ENCODE measurements at places on chromosomes 7 and 10. TPM values are rescaled to one million over a fixed set of nuclear protein-coding genes. Genes with fewer than 3 reads are reported as not detected.

UCN3 gene
- not detected for total RNA-seq

SDK1 gene
- 0.49 TPM for total RNA-seq

ANXA8L1 gene
- not detected for total RNA-seq

SUN3 gene
- not detected for total RNA-seq

SAMD9L gene
- total RNA-seq = 21.5 TPM

GRCh38 chr7:1757601-1758000 lies 87.5 kb downstream of the ELFN1 start:
- no peak overlapping the region for H3K27ac ChIP-seq
- H3K4me1 ChIP-seq = peaks cover 4% of the 10 kb centered on the region

DNA sequence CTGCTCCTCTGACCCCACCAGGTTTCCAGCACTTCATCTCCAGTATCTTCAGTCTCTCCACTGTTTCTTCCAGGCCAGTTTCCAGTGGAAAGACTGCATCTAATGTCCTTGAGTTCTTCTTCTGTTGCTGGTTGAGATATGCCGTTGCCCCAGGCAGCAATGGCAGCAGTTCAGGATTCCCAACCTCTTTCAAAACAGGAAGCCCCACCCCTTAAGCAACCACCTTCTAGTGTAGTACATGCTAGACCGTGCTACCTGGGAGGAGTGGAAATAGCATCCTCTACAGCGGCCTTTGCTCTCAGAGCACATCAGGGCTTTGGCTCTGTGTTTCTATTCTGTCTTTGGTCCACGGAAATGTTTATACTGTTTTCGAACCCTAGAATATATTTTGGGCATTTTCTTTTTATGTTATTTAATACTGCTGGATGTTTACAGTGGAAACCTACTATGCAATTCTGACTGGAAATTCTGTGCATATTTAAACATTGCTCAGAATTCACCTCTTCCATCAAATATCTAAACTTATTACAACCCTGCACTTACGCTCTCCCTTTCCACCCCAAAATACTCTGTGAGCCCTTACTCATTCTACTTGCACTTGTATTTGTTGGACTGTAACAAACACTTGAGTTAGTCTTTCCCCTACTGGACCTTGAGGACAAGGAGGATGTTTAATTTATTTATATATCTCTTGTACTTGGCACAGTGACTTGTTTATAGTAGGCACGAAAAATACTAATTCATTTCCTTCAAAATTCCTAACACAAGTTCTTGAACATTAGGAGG lies 8.5 kb upstream of the BPGM start:
- H3K27ac ChIP-seq = peak overlapping the region; percentile 74
- no peak overlapping the region for H3K4me3 ChIP-seq

GRCh38 chr7:159092701-159093121 lies 52.0 kb downstream of the VIPR2 start:
- H3K27me3 ChIP-seq = no peaks in the 10 kb centered on the region
- H3K4me1 ChIP-seq = no peaks in the 10 kb centered on the region
- no peak overlapping the region for H3K27ac ChIP-seq
- no peaks in the 10 kb centered on the region for H3K36me3 ChIP-seq

DNA sequence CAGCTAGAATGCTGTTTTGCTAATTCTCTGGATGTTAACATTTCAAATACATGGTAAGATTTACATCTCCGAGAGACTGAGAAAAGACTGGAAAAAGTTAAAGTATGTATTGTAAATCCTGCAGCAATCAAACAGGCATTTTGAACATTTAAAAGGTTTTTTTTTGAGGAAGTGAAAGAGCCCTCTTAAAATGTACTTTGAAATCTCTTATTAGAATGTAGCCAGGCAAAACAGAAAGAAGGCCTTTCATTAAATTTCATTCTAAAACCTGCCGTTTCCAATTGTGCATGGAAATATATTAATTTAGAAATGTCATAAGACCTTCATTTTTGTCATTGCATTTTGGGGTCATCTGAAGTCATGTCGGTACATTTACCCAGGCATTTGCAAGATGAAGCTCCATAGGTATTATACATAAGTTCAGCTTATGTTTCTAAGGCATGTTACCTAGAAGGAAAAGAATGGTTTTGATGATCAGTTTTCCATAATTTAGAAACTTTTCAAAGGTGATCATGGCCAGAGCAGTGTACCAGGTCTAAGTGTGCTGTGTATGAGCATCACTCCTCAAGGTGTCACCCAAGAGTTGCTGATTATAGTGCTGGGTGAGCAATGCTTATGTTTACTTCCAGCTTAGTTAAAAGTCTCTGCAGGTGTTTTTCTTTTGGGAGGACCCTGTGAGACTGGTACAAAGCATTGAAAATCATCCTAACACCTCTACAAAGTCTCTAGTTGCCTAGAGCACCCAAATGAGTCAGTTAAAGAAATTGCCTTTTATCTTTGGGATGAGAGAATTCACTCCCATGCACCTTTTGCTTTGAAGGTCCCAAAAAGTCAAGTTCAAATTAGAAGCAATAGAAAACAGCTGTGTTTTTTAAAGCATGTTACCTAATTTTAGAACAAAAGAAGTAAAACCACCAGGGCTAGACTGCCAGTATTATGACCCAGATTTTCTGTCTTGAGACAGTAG lies 7.1 kb downstream of the ZNF736 start:
- no peak overlapping the region for H3K27ac ChIP-seq
- H3K27me3 ChIP-seq = no peaks in the 10 kb centered on the region
- H3K36me3 ChIP-seq = peaks cover 73% of the 10 kb centered on the region

- H3K4me3 ChIP-seq = no peak overlapping the region
- H3K4me1 ChIP-seq = no peaks in the 10 kb centered on the region
- no peak overlapping the region for H3K27ac ChIP-seq
- no peaks in the 10 kb centered on the region for H3K36me3 ChIP-seq
Observed at GRCh38 chr7:99827040-99827778, 604 bp upstream of the CYP3A43 start.

DNA sequence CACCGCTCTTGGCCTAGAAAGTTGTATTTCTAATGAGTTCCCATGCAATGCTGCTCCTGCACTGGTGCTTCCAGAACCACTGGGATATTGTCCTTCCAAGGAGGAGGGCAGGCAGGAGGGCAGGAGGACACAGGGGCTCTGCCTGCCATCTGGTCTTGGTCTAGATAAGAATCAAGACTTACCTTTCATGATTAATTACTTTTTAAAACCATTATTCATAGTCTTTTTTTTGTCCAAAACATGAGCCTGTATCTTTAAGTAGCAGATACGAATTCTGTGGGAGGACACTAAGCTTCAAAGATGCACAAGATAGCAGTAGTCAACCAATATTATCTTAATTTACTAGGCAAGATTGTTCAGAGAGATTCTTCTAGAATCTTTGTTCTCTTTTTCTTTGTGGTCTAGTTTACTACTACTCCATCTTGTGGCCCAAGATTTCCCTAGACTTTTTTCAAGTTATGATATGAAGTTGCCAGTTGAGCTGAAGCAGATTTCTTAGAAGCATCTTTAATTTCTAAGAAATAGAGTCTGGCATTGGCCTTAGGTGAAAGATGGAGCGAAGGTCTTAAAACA lies 57.6 kb downstream of the RBM33 start:
- H3K36me3 ChIP-seq = peaks cover 24% of the 10 kb centered on the region
- DNase-seq = no peak
- peak overlapping the region; percentile 76 for H3K27ac ChIP-seq
- H3K4me3 ChIP-seq = no peak overlapping the region
- no peaks in the 10 kb centered on the region for H3K27me3 ChIP-seq

DNA sequence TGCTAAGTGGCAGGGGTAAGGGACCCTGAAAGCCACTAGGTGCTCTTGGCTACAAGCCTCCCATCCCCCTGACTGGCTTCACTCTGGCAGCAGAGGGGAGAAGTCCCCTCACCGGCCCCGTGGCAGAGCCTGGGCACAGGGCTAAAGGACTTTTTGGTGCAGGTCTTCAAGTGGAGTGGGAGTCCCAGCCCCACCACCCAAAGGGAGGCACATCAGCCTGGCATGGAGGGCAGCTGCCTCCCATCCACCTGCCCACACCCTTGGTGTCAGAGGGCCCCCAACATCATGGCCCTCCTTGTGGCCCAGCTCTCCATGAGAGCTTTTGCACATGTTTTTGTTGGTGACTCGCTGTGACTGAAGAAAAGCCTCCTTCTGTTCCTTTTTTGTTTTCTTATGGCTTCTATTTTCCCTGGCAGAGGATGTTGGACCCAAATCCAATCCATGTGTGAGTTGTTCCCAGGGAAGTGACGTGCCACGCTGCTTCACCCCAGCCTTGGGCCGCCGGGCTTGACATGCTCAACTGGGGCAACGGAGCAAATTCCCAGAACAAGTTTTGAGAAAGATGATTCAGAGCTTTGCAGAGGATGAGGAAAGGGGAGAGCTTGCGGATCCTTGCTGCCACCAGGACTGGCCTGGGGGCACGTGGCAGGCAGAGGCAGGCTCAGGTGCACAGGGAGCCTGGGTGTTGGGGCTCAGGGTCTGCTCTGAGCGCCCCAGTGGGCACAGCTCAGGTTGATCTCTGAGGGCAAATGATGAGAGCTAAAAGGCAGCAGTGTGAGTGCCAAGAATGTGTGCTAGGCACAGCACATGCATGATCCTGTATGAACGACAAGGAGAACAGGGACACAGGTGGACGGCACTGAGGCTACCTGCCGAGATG lies 1.9 kb upstream of the AEBP1 start:
- H3K27ac ChIP-seq = no peak overlapping the region
- no peak for DNase-seq
- no peak overlapping the region for H3K4me3 ChIP-seq

DNA sequence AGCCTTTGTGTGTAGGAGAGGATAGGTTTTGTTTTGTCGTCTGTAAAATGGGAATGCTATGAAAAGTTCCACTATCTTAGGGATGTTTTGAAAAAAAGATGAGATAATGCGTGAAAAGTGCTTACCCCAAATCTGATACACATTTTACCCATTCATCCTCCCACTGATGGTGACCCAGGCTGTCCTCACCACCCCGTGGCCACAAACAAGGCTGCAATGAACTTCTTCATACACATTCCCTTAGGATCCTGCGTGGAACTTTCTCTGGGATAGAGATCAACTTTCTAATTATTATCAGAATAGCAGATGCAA lies 399 bp upstream of the OGDHL start:
- H3K4me1 ChIP-seq = no peaks in the 10 kb centered on the region
- no peaks in the 10 kb centered on the region for H3K36me3 ChIP-seq
- peak overlapping the region; percentile 51 for H3K4me3 ChIP-seq
- no peak for DNase-seq
- peaks cover 62% of the 10 kb centered on the region for H3K27me3 ChIP-seq

DNA sequence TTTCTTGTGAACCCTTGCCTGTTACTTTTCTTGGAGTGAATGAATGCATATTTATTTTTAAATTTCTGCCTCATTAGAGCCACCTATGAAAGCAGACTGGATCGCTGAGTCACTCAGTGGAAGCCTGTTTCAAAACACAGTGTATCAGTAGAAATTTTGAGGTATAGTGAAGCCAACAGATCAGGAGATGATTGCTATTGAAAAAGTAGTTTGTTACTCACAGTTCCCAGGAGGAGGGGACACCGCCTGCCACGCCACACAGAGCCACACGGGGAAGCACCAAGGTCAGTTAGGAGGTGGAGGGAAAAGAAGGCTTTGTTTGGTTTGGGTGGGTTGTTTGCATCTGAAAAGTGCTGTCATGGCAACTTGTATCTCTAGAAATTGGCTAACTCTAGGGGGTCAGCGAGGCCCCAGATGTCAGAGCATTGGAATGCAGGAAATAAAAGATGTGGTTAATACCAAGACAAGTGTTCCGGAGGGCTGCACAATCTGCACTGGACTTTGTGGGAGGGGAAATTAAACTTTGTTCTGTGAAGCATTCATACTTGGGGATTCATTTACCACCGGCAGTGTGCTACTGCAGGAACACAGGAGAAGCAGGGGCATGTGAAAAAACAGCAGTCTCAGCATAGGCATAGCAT lies 106.4 kb upstream of the SDK1 start:
- no peaks in the 10 kb centered on the region for H3K4me1 ChIP-seq
- no peaks in the 10 kb centered on the region for H3K27me3 ChIP-seq
- no peaks in the 10 kb centered on the region for H3K36me3 ChIP-seq
- H3K27ac ChIP-seq = no peak overlapping the region

DNA sequence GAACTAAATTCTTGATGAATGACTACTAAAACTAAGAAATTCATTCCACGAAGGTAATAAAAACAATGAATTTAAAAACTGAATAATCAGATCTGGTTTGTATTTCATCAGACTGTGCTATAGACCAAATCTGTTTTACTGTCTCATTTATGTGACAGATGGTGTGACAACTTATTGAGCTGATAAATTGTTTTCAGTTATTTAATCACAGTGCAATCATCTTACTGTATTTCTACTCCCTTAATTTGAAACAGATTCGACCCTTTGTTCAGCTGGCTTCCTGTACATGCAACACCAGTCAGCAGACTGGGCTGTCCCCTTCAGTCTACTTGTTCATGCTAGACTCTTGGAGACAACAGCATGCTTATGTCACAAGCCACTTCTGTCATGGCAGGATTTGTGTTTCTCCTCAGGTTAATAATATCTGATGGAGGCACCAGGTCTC lies 150.9 kb downstream of the MBL2 start:
- no peaks in the 10 kb centered on the region for H3K36me3 ChIP-seq
- H3K4me3 ChIP-seq = no peak overlapping the region
- H3K27ac ChIP-seq = no peak overlapping the region
- no peaks in the 10 kb centered on the region for H3K4me1 ChIP-seq
- no peaks in the 10 kb centered on the region for H3K27me3 ChIP-seq

DNA sequence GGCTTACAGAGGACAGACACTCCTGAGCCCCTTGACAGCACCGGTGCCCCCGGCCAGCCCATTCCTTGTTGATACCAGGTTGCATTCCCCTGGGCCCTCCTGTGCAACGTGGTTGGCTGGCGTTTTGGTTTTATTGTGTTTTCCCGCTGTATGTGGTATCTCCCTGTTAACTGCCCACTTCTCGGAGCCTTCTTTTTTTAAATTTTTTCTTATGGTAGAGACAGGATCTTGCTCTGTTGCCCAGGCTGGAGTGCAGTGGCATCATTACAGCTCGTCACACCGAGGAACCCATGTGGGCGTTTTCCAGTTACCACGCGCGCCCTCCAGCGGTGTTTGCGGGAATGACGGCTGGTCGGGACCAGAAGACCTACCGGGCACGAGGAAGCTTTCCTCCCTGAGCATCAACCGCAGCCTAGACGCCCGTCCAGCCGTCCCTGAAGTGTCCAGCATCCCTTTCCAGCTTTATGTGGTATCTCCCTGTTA lies 16.9 kb upstream of the ZFAND2A start:
- H3K4me1 ChIP-seq = peaks cover 12% of the 10 kb centered on the region
- peak; percentile 82 for DNase-seq
- peak overlapping the region; percentile 71 for H3K27ac ChIP-seq
- H3K27me3 ChIP-seq = peaks cover 38% of the 10 kb centered on the region
- H3K36me3 ChIP-seq = no peaks in the 10 kb centered on the region

DNA sequence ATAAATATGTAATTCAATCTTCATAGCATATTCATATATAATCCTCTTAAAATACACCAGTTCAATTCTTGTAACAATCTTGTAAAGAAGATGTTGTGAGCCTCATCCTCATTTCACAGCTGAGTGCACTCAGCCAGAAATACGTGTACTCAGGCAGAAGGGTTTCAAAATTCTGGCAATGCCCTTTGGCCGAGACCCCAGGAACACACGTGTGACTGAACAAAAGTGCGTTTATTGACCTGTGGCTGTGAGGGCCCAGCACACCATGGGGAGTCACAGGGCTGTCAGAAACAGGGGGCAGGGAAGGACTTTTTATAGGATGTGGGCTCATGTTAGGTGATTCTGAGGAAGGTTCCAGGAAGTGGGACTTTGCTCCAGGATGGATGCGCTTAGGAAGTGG lies 21.5 kb downstream of the GIMAP8 start:
- H3K27ac ChIP-seq = peak overlapping the region; percentile 2
- peaks cover 54% of the 10 kb centered on the region for H3K4me1 ChIP-seq
- H3K36me3 ChIP-seq = peaks cover 60% of the 10 kb centered on the region
- H3K4me3 ChIP-seq = no peak overlapping the region
- H3K27me3 ChIP-seq = no peaks in the 10 kb centered on the region
